HuH-7 (cell line): ENCODE measurements at places on chromosomes 1 and 21.

DNA sequence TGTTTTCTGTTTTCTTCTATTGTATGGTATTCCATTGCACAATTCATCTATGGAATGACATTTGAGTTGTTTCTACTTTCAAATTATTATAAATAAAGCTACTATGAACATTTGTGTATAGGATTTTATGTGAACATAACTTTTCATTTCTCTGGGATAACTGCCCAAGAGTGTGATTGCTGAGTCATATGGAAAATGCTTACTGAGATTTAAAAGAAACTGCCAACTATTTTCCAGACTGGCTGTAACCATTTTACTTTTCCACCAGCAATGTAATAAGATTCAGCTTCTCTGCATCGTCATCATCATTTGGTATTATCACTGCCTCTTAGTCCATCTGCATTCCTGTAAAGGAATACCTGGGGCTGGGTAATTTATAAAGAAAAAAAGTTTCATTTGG, 779.6 kb upstream of the PRMT6 start:
- DNase-seq, result no peak

- peak; percentile 29 for DNase-seq
Measured at GRCh38 chr21:29164323-29164942, 34.0 kb downstream of the MAP3K7CL start.

DNA sequence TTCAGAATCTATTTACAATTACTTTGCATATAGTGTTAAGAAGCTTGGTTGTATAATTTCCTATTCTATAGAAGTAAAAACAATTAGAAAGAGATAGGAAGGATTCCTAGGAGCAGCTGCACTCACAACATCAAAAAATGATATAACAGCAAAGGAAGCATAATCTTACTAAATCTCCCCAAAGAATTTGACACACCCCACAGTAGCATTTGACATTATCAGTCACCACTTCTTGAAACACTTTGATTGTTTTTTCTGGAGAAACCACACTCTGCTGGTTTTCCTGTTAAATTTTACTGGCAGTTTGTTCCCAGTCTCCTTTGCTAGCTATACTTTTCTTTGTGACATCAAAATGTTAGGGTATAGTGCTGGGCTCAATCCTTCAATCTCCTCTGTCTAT, 100.8 kb upstream of the KIAA1614 start:
- no peak for DNase-seq

GRCh38 chr1:227429447-227430359, 111.4 kb upstream of the CDC42BPA start:
- no peak for DNase-seq

- no peak for DNase-seq
Measured at GRCh38 chr1:6086762-6087376, 41.2 kb downstream of the KCNAB2 start.

- DNase-seq, result no peak
Measured at GRCh38 chr1:168742386-168742785, 13.4 kb upstream of the DPT start.

GRCh38 chr1:157721985-157722384, 21.4 kb upstream of the FCRL3 start:
- no peak for DNase-seq

DNA sequence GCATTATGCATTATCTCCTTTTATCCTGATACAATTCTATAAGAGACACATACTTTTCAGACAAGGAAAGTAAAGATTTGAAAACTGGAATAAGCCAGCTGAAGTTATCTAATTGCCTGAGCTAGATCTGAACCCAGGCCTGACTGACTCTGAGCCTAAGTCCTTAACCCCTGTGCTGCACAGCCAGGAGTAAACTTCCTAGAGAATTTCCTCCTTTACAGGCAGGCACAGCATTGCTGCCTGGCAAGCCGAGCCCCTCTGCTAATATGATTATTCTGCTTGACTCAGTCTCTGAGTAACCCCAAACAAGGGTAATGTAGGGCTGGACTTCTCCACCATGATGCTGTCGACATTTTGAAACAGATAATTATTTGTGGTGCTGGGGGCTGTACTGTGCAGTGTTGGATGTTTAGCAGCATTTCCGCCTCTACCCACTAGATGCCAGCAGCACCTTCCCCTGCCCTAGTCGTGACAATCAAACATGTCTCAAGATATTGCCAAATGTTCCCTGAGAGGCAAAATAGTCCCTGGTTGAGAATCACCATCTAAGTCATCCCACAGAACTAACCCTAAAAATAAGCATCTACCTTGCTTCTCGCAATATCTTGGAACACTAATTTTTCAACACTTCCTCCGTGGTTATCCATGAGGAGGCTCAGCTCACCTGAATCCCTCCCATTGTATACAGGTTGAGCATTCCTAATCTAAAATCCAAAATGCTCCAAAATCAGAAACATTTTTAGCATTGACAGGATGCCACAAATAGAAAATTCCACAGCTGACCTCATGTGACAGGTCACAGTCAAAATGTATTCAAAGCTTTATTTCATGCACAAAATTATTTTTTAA, 18.5 kb downstream of the CAMK1G start:
- DNase-seq, result peak; percentile 16

DNA sequence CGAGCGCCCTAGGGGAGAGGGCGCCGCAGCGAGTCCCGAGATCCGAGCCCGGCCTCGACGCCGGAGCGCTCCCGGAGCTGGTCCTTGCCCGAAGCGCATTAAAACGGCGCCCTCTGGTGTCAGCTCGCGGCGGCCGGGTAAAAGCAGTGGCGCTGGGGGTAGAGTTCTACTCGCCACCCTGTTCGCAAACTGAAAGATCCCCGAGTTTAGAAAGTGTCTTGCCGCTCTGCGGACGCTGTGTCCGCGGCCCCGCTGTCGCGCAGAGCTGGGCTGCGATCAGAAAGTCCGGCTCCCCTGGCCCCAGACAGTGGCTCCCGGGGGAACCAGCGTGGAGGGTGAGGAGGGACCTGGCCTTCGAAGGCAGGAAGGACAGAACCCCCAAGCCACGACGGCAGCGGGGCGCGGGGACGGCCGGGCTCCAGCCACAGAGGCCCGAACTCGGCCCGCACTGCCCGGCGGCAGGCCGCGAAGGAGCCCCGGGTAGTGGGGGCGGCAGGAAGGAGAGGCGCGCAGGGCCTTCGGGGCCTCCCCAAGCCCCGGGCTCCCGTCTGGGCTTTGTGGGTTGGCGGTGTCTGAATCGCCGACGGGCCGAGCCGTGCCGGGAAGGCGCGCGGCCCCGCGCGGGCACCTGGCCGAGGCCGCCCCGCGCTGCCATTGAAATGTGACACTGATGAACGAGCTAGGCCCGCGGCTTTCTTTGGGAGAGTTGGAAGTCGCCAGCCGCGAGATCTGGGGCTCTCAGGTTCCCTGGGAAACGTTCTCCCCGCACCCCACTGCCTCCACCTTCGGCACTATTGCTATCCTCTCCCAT, 39.1 kb upstream of the NFIA start:
- peak; percentile 87 for DNase-seq

DNA sequence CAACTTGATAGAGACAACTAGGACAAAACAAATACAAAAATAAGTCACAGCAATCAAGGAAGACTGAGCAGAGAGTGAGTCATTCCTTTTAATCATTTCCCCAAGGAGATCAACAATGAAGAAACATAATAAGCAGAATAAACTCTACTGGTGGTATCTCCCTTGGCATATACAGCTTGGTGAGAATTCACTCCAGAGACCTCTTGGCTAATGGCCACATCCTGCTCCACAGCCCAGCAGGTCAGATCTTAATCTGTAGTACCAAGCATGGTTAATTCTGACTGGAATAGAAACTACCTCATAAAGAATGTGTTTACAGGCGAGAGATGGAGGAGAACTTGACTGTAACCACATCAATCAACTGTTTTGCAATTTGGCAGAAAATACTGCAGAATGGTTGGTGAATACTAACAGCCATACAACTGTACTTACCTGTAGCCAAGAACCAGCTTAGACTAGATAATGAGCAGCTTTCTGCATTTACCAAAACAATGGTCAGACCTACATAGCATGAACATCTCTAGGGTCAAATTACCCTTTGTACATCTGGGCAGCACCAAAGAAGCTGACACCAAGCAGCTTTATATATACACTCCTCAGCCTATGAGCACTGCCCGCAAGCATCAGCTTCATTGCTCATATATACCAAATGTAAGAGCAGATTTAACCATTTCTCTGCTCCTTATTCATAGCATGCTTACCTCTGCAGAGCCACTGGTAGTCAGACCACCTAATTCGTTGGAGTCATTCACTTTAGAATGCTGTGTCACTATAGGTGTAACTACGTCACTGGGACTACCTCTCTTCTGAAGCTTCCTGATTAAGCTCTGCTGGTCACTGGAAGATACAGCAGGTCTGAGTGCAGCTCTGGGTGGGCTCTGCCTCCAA, 51.0 kb downstream of the KIAA0319L start:
- DNase-seq, result no peak

GRCh38 chr1:210951279-210951678, 182.7 kb downstream of the KCNH1 start:
- DNase-seq, result no peak

DNA sequence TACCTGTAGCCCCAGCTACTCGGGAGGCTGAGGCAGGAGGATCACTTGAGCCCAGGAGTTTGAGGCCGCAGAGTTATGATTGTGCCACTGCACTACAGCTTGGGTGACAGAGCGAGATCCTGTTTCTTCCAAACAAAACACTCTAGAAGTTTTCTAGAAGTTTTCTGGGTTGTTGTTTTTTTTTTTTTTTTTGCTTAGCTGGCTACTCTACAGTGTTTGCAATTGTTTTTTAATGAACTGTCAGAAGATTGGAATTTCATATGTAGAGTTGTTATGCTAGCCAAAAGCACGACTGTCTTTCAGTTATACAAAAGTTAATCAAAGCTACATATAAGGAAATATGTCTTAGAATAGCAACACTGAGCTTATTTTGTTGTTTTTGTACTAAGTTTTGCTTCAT, 30.9 kb upstream of the NEXN start:
- no peak for DNase-seq

- DNase-seq, result no peak
Measured at GRCh38 chr1:5690898-5691297, 301.3 kb downstream of the NPHP4 start.

GRCh38 chr1:180936110-180937011, 23.7 kb downstream of the KIAA1614 start:
- DNase-seq, result no peak

DNA sequence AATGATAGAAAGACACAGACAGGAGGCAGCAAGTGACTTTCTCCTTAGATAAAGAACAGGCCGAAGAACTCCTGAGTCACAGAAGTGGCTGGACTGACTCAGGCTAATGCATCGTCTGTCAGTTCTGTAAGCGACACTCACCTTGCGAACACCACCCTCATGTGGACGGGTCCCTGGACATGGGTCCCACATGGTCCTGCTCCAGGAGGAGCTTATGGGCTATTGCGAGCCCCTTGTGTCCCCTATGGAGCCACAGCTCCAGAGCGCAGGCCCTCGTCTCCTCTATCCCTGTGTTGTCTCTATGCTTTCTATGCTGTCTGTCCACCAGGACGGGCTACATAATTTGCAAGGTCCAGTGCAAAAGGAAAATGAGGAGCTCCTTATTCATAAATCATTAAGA, 85.8 kb downstream of the TRABD2B start:
- no peak for DNase-seq

- no peak for DNase-seq
Measured at GRCh38 chr1:207987164-207987563, 76.2 kb upstream of the CD34 start.

DNA sequence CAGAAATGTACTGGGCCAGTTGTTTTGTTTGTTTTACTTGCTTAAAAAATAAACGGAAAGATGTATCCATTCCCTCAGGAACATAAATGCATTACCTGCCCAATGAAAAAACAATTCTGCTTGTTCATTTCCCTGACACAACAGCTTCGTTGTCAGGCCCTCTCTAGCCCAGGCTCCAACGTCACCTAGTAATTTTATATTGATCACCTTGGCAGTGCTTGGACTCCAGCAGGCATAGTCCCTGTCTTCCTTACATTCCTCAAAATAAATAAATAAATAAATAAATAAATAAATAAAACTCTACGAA, 1.2 kb downstream of the CEP170 start:
- no peak for DNase-seq

DNA sequence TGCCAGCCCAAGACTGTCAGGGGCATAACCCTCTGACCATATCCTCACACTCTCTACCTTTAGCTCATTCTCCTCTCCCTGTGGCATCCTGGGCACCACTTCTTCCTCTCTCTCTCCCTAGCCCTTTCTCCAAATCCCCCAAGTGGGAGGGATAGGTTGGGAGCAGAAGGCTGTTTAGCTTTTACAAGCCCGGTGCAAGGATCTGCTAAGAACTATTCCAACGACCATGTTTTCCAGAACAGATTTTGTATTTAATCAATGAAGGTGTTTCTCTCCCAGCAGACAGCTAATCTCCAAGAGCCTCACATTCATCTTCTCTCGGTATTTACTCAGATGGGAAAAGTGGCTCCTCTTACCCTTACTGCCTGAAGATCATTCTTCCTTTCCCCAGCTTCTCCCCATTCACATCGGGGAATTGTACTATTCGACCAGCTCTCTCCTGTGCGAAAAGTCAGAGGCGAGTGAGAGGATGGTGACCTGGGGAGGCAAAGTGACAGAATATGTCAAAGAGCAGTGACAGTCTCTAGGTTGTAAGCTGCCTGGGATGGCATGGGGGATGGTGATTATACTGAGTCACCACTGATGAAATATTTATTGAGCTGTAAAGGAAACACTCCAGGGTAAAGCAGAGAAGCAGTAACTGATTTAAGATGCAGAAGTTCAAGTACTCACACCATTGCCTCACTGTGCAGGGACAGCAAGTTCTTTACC, 47.0 kb upstream of the RBM15 start:
- no peak for DNase-seq

DNA sequence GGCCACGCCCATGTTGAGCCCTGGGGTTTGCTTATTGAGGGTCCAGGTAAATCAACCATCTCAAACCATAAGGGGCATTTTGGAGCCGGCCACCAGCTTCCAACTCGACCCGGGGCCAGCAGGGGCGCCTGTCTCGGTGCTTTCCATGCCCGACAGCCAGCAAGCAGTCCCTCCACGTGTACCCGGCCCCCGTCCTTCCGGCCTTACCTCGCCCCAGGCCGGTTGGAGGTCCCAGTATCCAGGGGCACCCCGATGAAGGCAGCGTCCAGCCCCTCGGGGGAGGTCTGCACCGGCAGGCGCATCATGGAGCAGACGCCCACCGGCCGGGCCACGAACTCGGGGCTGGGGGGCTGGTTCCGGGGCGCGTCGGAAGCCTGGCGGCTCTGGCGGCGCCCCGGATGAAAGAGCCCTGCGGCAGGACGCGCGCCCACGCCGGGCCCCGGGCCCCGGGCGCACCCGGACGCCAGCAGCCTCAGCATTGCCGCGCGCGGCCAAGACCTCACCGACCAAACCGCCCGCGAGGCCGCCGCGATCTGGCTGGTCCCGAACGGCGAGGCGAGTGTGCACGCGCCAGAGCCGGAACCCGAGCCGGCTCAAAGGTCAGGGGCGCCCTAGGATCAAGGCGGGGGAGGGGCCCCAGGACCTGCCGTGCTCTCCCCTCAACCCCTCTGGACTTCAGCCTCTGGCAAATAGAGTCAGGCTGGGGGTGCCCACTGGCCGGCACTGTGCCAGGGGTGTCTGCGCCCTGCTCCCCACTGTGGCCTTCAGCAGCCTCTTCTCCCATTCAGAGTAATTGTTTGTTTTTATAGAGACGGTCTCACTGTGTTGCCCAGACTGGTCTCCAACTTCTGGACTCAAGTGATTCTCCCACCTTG, at the start of gene AGMAT:
AGMAT (minus strand) TSS at position 563 of the 875 bp plus-strand sequence; CDS start at position 479, 84 bp downstream.
- DNase-seq, result peak; percentile 81
